ENCODE measurements at places on chromosomes 5 and 9. TPM values are rescaled to one million over a fixed set of nuclear protein-coding genes. Genes with fewer than 3 reads are reported as not detected.
A peak's percentile ranks its signal among the peaks of the same experiment; 100 is the strongest.

GRCh38 chr5:43045236-43045635 is 5.1 kb upstream of the ANXA2R start:
- no peak overlapping the region for H3K27ac ChIP-seq
- no peak overlapping the region for H3K4me3 ChIP-seq
- H3K4me1 ChIP-seq, result peaks cover 4% of the 10 kb centered on the region
- H3K36me3 ChIP-seq, result no peaks in the 10 kb centered on the region

GRCh38 chr5:61689153-61689846 is 357.2 kb downstream of the ZSWIM6 start:
- H3K36me3 ChIP-seq, result no peaks in the 10 kb centered on the region
- H3K4me1 ChIP-seq, result no peaks in the 10 kb centered on the region
- H3K27ac ChIP-seq, result no peak overlapping the region
- DNase-seq, result no peak

DNA sequence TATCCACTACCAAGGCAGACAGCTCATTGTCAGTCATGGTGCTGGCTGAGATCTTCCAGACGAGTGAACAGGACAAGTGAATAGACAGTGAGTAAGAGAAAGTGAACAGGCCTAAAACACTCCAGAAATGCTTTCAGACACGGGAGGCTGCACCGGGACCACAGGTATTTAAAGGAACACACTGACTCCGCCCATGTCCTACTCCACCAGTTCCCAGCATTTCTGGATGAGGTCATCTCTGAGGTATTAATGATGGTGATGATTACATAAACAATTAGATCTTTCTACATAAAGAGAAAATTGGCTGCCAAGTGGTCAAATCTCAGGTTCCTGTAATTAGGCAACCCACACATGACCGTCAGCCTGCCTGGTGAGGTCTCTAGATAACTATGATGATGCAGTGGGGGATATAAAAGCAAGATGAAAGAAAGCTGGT is at the start of gene ACTBL2:
Gene ACTBL2, minus strand, starts transcription at position 141 of the 436 bp plus-strand sequence. Its CDS starts 104 bp downstream, at position 37.
- H3K4me3 ChIP-seq, result no peak within 1 kb of the TSS
- H3K36me3 ChIP-seq, result no peaks in the 10 kb centered on the region
- H3K4me1 ChIP-seq, result no peaks in the 10 kb centered on the region
- no peaks in the 10 kb centered on the region for H3K27me3 ChIP-seq
- DNase-seq, result no peak

DNA sequence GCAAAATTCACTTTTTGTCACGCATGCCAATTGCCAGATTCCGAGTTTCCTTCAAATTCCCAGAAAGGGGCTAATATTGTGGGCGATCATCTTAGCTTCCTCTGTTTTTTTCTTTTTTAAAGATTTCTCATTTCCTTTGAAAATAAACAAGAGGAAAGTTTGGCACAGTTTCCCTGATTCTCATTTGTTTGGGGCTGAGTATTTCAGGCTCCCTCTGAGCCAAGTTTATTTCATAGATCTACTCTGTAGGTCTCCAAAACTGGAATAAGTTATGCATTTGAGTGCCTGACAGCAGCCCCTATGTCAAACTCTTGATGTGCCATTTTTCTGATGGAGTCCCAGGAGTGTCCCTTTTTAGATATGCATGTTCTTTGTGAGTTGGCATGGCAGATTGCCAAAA is 1297.2 kb upstream of the WWC1 start:
- no peak for DNase-seq
- no peak overlapping the region for H3K4me3 ChIP-seq
- no peak overlapping the region for H3K27ac ChIP-seq
- no peaks in the 10 kb centered on the region for H3K4me1 ChIP-seq

The SLC34A3 gene
- 0.13 TPM for total RNA-seq

DNA sequence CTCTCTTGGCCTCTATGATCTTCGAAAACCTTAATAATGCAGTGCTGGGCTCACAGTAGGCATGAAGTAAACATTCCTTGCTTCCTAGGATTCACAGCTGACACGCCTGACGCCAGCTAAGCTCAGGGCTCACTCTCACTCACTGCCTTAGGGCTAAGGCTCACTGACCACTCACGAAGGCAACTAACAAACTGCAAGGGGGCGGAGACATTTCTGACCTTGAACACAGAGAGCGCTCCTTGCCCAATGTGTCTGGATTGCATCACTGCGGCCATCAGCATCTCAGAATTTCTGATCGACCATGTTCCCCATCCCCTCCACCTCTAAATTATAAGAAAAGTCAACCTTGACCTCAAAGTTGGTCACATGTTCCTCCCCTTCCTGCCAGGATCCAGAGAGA is 372.6 kb downstream of the EBF1 start:
- H3K27me3 ChIP-seq, result no peaks in the 10 kb centered on the region
- no peaks in the 10 kb centered on the region for H3K36me3 ChIP-seq
- H3K27ac ChIP-seq, result no peak overlapping the region
- H3K4me1 ChIP-seq, result no peaks in the 10 kb centered on the region
- peak; percentile 12 for DNase-seq

The OR1Q1 gene
- total RNA-seq, result not detected

GRCh38 chr9:18358325-18358724 is 115.6 kb upstream of the ADAMTSL1 start:
- H3K4me1 ChIP-seq, result no peaks in the 10 kb centered on the region
- H3K4me3 ChIP-seq, result no peak overlapping the region
- no peak for DNase-seq

DNA sequence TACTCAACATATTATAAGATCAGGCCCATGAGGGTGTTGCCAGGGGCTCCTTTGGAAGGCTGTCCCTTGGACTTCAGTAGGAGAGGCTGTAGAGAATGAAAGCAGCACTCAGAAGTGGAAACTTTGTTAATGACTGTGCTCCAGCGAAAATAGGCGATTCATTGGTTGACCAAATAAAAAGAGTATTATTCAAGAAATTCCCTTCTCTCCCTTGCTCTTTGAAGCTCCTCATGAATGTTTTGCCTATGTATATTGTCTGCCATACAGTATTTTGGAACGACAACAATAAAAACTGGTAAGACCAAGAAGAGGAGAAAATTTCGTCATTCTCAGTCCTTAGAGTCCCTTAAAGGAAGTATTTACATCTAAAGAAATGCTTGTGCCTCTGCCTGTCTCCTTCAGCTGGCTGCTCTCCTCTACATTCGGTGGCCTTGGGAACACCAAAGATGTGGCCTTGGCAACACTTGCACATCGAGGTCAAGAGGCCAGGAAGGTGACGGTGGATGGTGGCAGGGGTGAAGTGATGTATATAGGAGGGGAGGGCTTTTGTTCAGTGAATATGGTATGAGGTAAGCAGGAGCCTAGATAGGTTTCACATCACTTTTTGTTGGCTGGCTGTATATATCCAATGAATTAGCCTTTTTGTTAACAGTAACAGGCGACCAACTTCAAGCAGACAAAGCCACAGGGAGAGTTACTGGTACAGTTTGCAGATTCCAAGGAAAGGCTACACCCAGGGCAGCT is 95.0 kb upstream of the ACTBL2 start:
- no peaks in the 10 kb centered on the region for H3K27me3 ChIP-seq
- no peaks in the 10 kb centered on the region for H3K36me3 ChIP-seq
- H3K27ac ChIP-seq, result no peak overlapping the region
- H3K4me1 ChIP-seq, result no peaks in the 10 kb centered on the region
- H3K4me3 ChIP-seq, result no peak overlapping the region

DNA sequence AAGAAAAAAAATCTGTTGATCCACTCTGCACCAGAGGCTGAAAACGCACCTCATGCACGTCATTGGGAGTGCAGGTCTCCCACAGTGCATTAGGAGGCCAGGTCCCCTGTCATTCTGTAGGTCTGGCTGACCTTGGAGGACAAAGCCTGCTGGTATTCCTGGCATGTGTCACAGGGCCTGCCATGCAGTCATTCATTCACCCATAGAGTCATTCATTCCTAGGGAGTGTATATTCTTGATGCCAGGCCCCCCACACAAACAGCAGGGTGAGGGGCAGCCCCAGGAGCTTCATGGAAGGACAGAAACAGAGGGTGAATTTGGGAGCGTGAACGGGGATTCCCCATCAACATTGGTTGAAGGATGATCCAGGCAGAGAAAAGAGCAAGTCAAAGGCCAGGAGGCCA is 2.2 kb downstream of the GBGT1 start:
- H3K27ac ChIP-seq, result no peak overlapping the region
- H3K4me1 ChIP-seq, result no peaks in the 10 kb centered on the region
- no peaks in the 10 kb centered on the region for H3K27me3 ChIP-seq
- no peak overlapping the region for H3K4me3 ChIP-seq
- no peaks in the 10 kb centered on the region for H3K36me3 ChIP-seq

The FAM221B gene
- not detected for total RNA-seq

- no peaks in the 10 kb centered on the region for H3K36me3 ChIP-seq
- no peaks in the 10 kb centered on the region for H3K4me1 ChIP-seq
- no peak for DNase-seq
Observed at GRCh38 chr5:7609726-7610125, 213.8 kb downstream of the ADCY2 start.

- H3K4me3 ChIP-seq, result no peak overlapping the region
- no peak overlapping the region for H3K27ac ChIP-seq
- H3K4me1 ChIP-seq, result no peaks in the 10 kb centered on the region
- no peaks in the 10 kb centered on the region for H3K27me3 ChIP-seq
- H3K36me3 ChIP-seq, result peaks cover 10% of the 10 kb centered on the region
Observed at GRCh38 chr5:68225911-68226545, 10.5 kb downstream of the PIK3R1 start.

The IFNK gene
- not detected for total RNA-seq

The OR1J2 gene
- total RNA-seq, result not detected

DNA sequence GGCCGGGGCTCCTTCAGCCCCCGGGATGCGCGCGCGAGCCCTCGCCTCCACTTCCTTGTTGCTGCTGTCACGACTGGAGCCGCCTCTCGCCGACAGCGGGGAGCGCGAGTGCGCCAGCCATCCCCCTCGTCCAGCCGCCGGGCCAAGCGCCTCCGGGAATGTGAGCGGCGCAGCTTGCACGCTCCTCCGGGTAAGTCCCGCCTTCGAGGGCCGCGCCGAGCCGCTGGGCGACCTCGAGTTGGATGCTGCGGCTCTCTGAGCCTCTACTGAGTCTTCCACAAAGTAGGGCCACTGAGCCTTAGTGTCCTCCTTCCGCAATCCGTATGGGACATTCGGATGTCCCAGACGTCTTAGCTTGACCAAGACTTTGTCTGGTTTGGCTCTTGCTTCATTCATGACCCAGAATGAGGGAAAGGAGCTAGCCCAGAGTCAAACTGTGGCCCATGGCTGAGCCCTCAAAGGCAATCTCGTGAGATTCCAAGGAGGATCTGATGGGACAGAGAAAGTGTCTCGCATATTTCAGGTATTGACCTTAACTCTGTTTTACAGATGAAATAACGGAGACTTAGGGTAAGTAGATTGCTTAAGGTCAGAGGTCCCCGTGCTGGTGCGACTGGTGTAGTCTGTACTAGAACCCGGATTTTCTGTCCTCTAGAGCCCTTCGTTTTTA is 586 bp downstream of the HMGXB3 start:
- H3K27ac ChIP-seq, result peak overlapping the region; percentile 87
- H3K36me3 ChIP-seq, result no peaks in the 10 kb centered on the region
- DNase-seq, result no peak
- peak overlapping the region; percentile 98 for H3K4me3 ChIP-seq
- no peaks in the 10 kb centered on the region for H3K4me1 ChIP-seq

The BAAT gene
- total RNA-seq, result 0.09 TPM

The SLCO6A1 gene
- total RNA-seq, result not detected

DNA sequence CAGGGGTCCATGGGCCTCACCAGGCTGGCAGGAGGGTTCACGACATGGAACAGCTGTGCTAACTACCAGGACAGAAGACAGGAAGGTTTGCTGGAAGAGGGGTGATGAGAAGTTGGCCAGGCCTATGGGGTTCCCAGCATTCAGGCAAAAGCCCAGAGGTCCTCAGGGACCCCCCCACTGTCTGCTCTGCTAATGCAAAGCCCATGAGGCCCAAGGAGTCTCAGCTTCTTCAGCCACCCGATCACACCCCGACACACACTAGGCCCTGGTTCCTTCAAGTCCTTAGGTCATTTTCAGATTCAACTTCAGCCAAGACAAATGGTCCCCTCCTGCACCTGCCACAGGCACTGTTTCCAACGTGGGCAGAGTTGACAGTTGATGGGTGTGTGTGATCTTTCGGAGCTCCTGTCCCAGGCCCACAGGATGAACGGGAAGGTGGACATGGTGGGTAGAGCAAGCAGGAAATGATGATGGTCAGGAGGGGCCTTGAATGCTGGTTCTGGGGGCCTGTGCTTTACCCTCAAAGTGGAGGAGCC is 20.4 kb downstream of the ADAMTS2 start:
- no peaks in the 10 kb centered on the region for H3K36me3 ChIP-seq
- no peaks in the 10 kb centered on the region for H3K27me3 ChIP-seq
- DNase-seq, result no peak
- H3K27ac ChIP-seq, result no peak overlapping the region
- no peaks in the 10 kb centered on the region for H3K4me1 ChIP-seq
- H3K4me3 ChIP-seq, result no peak overlapping the region

GRCh38 chr5:14663734-14664269 is 716 bp upstream of the OTULIN start:
- peak overlapping the region; percentile 84 for H3K27ac ChIP-seq
- no peak for DNase-seq
- peak overlapping the region; percentile 86 for H3K4me3 ChIP-seq
- peaks cover 28% of the 10 kb centered on the region for H3K4me1 ChIP-seq
- no peaks in the 10 kb centered on the region for H3K36me3 ChIP-seq

The SARDH gene
- total RNA-seq, result 4.6 TPM

DNA sequence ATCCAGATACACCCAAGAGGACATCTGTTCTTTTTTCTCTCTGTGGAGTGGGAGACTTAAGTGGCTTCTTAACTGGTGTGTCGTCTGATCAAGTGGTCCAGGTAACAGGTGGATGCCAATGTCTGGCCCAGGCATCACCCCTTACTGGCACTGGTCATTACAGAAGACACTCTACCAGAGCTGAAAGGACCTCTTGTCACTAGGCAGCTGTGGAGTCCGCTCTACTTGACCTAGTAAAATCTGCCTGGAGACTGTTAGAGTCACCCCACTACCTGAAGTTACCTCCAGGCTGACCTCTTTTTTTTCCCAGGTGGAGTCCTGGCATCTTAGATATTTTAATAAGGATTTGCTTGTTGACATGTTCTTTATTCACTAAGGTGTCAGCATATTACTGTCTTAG is 22.5 kb downstream of the FXN start:
- no peaks in the 10 kb centered on the region for H3K4me1 ChIP-seq
- no peak for DNase-seq
- no peak overlapping the region for H3K27ac ChIP-seq
- H3K4me3 ChIP-seq, result no peak overlapping the region

All from kidney (tissue), 22 donors.